ENCODE measurements at places on chromosomes 12 and 14. TPM values are rescaled to one million over a fixed set of nuclear protein-coding genes. Genes with fewer than 3 reads are reported as not detected.

C3AR1 gene
- total RNA-seq, result not detected

TOMM20L gene
- total RNA-seq, result not detected

MYF5 gene
- not detected for total RNA-seq

NTS gene
- under 0.01 TPM for total RNA-seq

All from bladder microvascular endothelial cell (primary cell).